Fibroblast of lung (primary cell): ENCODE measurements at places on chromosomes 2 and 18. TPM values are rescaled to one million over a fixed set of nuclear protein-coding genes. Genes with fewer than 3 reads are reported as not detected.

Gene STRADB
- total RNA-seq = 57.8 and 84.7 TPM in 2 replicates

Gene SPP2
- not detected in 2 replicates for total RNA-seq

Gene CHST9
- not detected in 2 replicates for total RNA-seq

Gene CABYR
- 5.6 and 14.0 TPM in 2 replicates for total RNA-seq

Gene RAPGEF4
- 1.3 and 3.0 TPM in 2 replicates for total RNA-seq

Gene ABCB11
- not detected in 2 replicates for total RNA-seq

Gene HDAC4
- total RNA-seq = 12.1 and 19.8 TPM in 2 replicates

Gene ATF2
- total RNA-seq = 44.2 and 52.7 TPM in 2 replicates

Gene BMP10
- total RNA-seq = not detected in 2 replicates

Gene REL
- total RNA-seq = 2.3 and 2.8 TPM in 2 replicates

Gene HOXD12
- total RNA-seq = not detected in 2 replicates

Gene FSHR
- total RNA-seq = under 0.01 TPM in 1 of 2 replicates, not detected in the other

Gene OTOS
- not detected in 2 replicates for total RNA-seq

Gene FOSL2
- total RNA-seq = 68.6 and 83.6 TPM in 2 replicates

Gene PRSS56
- total RNA-seq = not detected in 2 replicates

Gene SERPINB10
- not detected in 2 replicates for total RNA-seq

Gene ARL4C
- total RNA-seq = 50.6 and 80.9 TPM in 2 replicates

Gene NDC80
- total RNA-seq = 1.0 and 9.7 TPM in 2 replicates

Gene TXNDC2
- total RNA-seq = not detected in 2 replicates

Gene AKAIN1
- not detected in 2 replicates for total RNA-seq

Gene CEBPZOS
- total RNA-seq = 12.6 and 16.8 TPM in 2 replicates

Gene RAB11FIP5
- total RNA-seq = 22.3 and 35.0 TPM in 2 replicates

Gene TCF23
- under 0.01 TPM in 1 of 2 replicates, not detected in the other for total RNA-seq

Gene RFTN2
- total RNA-seq = 6.9 and 10.2 TPM in 2 replicates

Gene TMEM169
- total RNA-seq = 0.26 and 0.50 TPM in 2 replicates

Gene UGT1A4
- total RNA-seq = not detected in 2 replicates

Gene DQX1
- not detected in 2 replicates for total RNA-seq

Gene KRTCAP3
- 0.33 TPM in 1 of 2 replicates, not detected in the other for total RNA-seq

Gene IL18R1
- 0.50 and 5.4 TPM in 2 replicates for total RNA-seq

Gene POMC
- total RNA-seq = 0.66 and 1.8 TPM in 2 replicates

Gene LRATD1
- total RNA-seq = 0.51 and 0.99 TPM in 2 replicates

Gene MAP4K3
- 24.9 and 40.8 TPM in 2 replicates for total RNA-seq

Gene ALK
- total RNA-seq = under 0.01 TPM in 2 replicates

Gene GKN1
- not detected in 2 replicates for total RNA-seq

Gene CHRND
- total RNA-seq = not detected in 2 replicates

Gene DNER
- 0.26 and 0.33 TPM in 2 replicates for total RNA-seq

Gene AGXT
- not detected in 2 replicates for total RNA-seq

Gene TWIST2
- 36.0 and 118 TPM in 2 replicates for total RNA-seq

Gene CROCC2
- total RNA-seq = 0.33 and 0.51 TPM in 2 replicates
